ENCODE measurements at places on chromosomes 1 and 21. TPM values are rescaled to one million over a fixed set of nuclear protein-coding genes. Genes with fewer than 3 reads are reported as not detected.

- no peak for DNase-seq
These were observed 609.2 kb downstream of the LMO4 start for GRCh38 chr1:87937831-87938395.

- DNase-seq = peak; percentile 83
These were observed 3.8 kb upstream of the SLC26A9 start for GRCh38 chr1:205947024-205947423.

DNA sequence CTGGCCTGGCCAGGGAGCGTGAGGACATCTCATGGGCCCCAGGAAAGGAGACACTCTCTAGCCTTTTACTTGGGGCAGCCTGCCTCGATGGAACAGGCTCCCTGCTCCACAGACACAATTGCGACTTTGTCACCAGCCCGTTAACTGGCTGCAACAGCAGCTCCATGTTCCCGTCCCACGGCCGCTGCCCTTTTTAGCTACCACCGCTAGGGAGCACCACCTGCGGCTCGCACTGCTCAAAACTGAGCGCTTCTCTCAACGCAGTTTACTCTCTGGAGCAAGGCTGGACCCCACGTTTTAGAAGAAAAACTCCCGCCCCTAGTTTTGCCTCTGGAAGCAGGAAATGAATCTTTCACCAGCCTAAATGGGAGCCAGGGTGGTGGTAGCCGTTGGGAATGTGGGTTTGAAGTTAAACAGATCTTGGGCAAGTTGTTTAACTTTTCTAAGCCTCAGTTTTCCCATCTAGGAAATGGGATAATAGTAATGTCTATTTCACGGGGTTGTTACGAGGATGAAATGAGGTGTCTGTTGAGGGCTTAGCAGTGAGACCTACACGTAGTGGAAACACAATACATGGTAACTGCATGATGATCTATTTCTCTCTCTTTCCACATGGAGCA lies 3.5 kb upstream of the LRRC38 start:
- peak; percentile 5 for DNase-seq

DNA sequence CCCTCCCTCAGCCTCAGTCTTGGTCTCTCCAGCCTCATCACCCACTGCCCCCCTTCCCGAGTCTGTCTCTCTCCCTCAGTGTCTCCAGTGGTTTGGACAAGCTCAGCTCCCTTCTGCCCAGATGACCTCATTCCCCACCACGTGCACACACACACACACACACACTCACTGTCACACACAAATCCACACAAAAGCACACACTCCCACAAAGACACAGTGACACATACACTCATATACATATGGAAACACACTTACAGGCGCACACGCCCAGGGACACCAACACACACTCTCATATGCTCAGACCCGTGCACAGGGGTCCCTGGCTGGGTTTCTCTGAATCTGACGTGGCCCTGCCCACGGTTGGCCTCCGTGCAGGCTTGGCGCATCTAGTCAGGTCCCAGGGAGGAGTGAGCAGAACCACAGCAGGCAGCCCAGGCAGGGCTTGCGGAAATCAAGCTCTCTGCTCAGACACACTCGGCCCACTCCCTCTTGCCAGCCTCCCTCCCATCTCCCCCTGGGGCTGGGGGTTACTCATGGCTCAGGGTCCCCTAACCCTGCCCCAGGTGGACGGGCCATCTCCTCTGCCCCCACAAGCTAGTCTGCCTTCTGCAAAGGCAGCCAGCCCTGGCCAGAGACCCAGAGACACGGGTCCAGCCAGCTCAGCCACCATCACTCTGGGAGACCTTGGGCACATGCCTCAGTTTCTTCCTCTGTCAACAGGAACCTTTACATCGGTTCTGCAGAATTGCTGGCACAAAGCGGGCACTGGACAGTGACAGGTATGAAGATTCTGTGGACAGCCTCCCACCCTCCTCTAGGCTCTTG lies 38.5 kb upstream of the FAM131C start:
- no peak for DNase-seq

The SRP9 gene
- 293 TPM for total RNA-seq

GRCh38 chr1:221992427-221992826 lies 250.5 kb upstream of the DUSP10 start:
- DNase-seq = no peak

The FLG2 gene
- not detected for total RNA-seq

The TINAGL1 gene
- 225 TPM for total RNA-seq

The HES3 gene
- not detected for total RNA-seq

The FCGR3B gene
- total RNA-seq = 1.1 TPM

DNA sequence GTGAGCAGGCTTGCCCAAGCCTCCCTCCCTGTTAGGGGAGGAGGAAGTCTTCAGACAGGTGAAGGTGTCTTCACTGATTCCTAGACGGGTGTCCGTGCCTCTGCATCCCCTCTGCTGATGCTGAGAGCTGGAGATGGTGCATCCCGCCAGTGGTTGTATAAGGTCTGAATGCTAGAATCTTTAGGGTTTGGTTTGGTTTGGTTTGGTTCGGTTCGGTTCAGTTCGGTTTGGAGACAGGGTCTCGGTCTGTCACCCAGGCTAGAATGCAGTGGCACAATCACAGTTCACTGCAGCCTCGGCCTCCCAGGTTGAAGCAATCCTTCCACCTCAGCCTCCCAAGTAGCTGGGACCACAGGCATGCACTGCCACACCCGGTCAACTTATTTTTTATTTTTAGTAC lies 153.6 kb downstream of the PGBD5 start:
- no peak for DNase-seq

The SPRR2B gene
- total RNA-seq = not detected

The KANK4 gene
- total RNA-seq = 0.54 TPM

The RORC gene
- total RNA-seq = 45.4 TPM

DNA sequence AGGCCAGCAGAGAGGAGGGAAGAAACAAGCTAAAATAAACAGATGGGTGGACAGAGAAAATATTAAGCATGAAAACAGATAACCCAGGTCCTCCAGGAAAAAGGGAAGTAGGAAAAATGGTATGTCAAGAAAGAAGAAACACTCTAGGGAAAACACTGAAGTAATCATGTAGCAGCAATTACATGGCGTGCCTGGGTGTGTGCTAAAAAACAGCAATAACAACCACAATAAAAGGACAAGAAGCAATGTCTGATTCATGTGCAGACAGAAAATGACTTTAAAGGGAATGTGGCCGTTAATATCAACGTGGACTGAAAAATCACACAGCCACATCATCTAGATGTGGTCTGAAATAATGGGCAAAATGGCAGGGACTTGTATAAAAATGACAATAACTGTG lies 369.7 kb downstream of the PTBP2 start:
- DNase-seq = no peak

The TEX38 gene
- not detected for total RNA-seq

- no peak for DNase-seq
These were observed 13.5 kb downstream of the TRABD2B start for GRCh38 chr1:47983691-47984090.

DNA sequence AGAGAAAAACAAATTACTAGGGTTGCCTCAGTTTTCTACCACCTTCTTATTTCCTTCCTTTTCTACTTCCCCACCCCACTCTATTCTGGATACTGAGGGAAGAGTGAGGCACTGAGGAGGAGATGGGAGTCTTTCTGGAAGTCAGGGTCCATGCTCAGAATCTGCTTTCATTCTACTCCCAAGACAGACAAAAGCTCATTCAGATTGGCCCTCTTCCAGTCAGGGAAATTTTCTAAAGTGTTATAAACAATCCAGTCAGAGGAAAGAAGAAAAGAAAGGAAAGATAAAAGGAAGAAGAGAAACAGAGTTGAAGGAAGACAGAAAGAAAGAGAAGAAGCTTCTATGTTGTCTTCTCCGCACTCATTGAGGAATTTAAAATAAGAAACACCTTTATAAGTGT lies 228.6 kb downstream of the COP1 start:
- no peak for DNase-seq

DNA sequence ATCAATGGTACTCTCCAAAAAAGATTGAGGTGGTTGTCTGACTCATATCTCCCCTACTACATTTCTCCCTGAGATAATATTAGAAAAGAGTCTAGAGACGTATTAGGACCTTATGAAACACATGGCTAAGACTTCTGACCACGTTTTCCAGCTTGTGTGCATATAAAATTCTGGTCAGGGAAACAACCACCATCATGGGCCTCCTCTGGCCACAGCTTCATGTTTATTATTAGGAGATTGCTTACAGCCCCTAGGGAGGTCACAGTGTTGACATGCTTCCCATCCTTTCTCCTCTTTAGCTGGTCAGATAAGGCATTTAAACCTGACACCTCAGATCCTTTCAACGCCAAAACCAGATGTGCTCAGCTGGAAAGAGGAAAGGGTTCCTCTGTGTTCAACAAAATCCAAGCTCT lies 620.2 kb downstream of the PLPP3 start:
- DNase-seq = no peak

GRCh38 chr21:38948377-38949069 lies 142.8 kb downstream of the ETS2 start:
- DNase-seq = no peak

GRCh38 chr1:35857830-35858229 lies 25.2 kb upstream of the AGO1 start:
- DNase-seq = peak; percentile 6

The ADGRL4 gene
- 25.7 TPM for total RNA-seq

- DNase-seq = no peak
These were observed 792.8 kb upstream of the B3GALT2 start for GRCh38 chr1:193979219-193979618.

The TCP10L gene
- 0.38 TPM for total RNA-seq

DNA sequence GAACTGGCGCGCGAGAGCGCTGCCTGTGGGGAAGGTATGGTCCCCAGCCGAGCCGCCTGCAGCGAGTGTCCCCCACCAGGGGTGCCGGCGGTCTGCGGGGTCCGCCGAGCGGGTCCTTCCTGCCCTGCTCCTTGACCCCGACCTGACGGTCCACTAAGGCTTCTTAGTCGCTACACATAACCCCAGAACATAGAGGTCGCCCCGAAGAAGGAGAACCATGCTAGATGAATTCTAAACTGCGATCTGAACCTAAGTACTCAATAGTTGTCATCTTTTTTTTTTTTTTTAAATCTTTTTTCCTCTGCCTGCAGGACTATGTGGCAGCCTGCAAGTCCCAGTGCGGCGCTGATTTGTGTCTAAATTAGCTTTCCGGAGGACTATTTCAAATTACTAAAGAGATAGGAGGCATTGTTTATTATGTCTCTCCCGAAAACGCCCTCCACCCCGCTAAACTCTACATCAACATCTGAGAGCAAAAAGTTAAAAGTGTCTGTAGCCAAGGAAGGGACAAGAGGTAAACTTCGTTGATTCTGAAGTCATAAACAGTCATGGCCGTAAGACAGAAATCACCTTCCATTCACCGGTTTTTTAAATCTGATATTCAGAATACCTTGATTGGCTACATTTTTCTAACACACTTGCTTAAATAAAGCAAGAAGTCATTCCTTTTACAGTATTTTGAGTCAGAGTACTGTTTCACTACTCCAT lies 476 bp downstream of the AXDND1 start:
- DNase-seq = peak; percentile 10

The NPHS2 gene
- total RNA-seq = not detected

GRCh38 chr1:39214714-39214997 lies 10.2 kb downstream of the MACF1 start:
- DNase-seq = no peak

DNA sequence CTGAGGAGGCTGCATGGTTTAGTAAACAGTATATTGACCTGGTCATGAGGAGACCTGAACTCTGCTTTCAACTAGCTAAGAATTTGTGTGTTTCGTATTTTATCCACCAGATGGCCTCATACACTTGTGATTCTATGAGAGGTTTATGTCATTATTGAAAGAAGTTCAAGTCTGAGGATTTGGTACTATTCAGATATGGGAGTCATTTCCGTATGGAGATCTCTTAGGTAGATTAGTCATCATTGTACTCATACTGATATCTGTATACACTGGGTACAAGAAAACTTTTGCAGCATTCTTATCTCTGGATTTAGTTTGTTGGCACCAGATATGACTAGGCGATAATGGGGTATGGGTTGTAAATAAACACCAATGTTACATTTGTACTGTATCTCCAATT lies 26.6 kb downstream of the ATF6 start:
- no peak for DNase-seq

DNA sequence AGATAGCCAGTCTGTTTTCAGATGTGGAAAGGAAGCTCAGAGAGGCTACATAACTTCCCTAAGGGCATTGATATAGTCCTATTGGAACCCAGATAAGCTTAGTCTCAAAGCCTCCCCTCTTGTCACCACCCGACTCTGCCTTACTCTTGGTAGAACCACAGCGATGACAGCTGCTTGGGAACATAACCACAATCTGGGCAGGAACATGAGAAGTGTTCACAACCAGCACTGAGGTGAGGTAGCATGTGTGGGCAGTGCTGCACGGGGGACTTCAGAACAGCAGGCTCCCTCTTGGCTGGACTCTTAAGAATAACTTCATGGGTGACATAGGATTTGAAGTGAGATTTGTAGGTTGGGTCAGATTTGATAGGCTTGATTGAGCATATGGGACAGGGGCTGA lies 9.3 kb upstream of the S100A10 start:
- DNase-seq = no peak

- no peak for DNase-seq
These were observed 53.4 kb upstream of the KIAA1614 start for GRCh38 chr1:180859306-180859705.

DNA sequence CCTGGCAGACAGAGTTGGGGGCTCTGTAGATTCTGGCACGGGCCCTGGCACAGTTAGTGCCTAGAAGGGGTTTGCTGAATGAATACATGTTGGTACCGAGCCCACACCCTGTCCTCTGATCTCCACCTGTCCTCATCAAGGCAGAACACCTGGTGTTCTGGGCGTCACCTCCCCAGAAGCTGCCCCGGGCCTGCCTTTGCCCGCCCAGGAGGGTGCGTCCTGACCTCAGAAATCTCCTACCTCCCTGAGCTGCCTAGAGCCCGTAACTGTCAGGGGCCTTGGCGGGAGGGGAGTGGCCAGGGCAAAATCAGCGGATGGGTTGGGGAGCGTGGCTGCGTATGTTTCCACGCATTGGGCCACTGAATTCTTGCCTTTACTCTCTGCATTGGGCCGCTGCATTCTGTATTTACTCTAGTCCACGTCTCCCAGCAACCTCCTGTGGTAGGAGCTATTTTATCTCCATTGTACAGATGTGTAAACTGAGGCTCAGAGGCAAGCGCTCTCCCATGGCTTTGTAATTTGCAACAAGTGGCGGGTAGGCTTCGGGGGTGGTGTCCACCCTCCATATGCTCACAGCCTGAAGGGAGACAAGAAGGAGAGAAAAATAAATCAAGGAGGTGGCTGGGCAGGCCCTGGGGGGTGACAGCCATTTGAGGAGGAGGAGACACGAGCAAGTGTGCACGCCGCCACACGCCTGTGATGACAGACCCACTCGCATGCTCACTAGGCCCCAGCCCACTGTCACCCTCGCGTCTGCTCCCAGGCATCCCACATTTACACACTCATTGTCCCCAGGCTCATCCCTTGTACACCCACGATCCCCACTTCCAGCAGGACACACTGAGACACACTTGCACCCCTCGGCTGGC lies 95.7 kb upstream of the WNT4 start:
- no peak for DNase-seq

All from thyroid gland (tissue), 4 donors.